ENCODE measurements at places on chromosomes 2 and 18. TPM values are rescaled to one million over a fixed set of nuclear protein-coding genes. Genes with fewer than 3 reads are reported as not detected.

DNA sequence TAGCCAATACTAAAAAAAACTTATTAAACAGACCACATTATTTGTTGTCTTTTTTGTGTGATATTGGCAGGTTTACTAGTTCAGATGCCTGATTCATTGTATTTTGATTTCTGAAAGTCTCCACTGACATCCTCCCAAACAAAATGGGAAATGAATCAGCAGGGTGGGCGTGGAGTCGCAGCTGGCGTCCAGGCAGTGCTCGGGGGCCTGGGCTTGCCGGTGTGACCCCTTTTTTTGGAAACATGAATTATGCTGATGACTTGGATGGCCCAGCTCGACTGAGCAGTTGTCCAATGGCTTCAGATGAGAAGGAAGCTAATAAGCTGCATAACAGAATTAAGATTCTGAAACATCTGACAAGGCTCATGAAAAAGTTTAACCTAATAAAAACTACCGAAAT, 1.7 kb upstream of the KCNG2 start:
- H3K4me3 ChIP-seq = no peak overlapping the region
- H3K27ac ChIP-seq = no peak overlapping the region
- peaks cover 5% of the 10 kb centered on the region for H3K36me3 ChIP-seq
- H3K27me3 ChIP-seq = peaks cover 47% of the 10 kb centered on the region
- DNase-seq = no peak

DNA sequence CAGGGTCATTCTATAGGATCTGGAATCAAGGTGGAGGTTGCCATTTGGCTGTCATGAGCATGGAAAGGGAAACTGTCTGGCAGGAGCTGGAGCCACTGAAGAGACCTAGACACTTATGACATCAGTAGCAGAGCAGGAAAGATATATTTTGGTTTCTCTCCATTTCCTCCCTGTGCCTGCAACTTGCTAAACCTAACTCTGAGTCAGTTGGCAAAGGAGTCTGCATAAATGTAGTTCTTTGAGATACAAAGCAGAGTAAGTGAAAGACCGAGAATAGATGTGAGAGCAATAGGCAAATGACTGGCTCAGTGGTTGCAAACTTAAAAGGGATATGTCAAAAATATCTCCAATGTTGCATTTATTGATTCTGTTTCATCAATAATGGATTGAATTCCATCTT, 757.7 kb downstream of the KCNJ3 start:
- H3K4me3 ChIP-seq = no peak overlapping the region
- no peaks in the 10 kb centered on the region for H3K36me3 ChIP-seq
- DNase-seq = no peak
- H3K4me1 ChIP-seq = peaks cover 9% of the 10 kb centered on the region
- no peaks in the 10 kb centered on the region for H3K27me3 ChIP-seq
- H3K27ac ChIP-seq = no peak overlapping the region

GRCh38 chr18:31562726-31563125, 29.0 kb upstream of the TTR start:
- H3K36me3 ChIP-seq = no peaks in the 10 kb centered on the region
- H3K4me3 ChIP-seq = no peak overlapping the region
- H3K4me1 ChIP-seq = no peaks in the 10 kb centered on the region

GRCh38 chr18:39705362-39705761, 2139.8 kb upstream of the CELF4 start:
- H3K4me3 ChIP-seq = no peak overlapping the region
- H3K27ac ChIP-seq = no peak overlapping the region
- no peak for DNase-seq
- no peaks in the 10 kb centered on the region for H3K27me3 ChIP-seq

DNA sequence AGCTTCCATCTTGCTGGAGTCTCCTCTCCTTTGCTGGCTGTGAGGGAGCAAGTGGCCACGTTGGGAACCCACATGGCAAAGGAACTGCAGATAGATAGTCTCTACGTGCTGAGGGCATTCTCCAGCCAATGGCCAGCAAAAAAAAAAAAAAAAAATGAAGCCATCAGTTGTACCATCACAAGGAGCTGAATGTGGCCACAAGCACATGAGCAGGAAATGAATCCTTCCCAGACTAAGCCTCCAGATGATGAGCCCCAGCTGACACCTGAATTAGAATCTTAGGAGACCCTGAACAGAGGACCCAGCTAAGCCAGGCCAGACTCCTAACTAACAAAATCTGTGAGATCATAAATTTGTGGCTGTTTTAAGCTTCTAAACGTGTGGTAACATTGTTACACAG, 57.9 kb downstream of the SPIRE1 start:
- H3K36me3 ChIP-seq = peaks cover 33% of the 10 kb centered on the region
- no peaks in the 10 kb centered on the region for H3K27me3 ChIP-seq
- H3K4me1 ChIP-seq = peaks cover 61% of the 10 kb centered on the region
- H3K27ac ChIP-seq = peak overlapping the region; percentile 74

DNA sequence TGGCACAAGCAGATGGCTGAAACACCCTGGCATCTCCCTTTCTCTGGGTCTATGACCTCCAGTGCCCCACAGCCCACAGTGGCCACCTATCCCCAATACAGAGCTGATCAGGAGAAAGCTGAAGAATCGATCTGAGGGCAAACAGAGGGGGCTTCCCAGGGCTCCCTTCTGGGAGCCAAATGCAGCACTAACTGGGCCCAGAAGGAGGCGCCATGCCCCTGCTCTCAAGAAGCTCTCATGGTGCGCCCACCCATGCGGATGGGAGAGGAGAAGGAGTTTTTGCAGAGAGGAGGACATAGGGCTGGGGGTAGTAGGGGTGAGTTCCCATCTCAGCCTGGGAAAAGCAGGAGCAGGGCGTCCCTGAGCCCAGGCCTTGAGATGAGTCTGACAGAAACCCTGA, 787.3 kb upstream of the RAB6C start:
- no peak overlapping the region for H3K4me3 ChIP-seq
- no peak for DNase-seq
- H3K27me3 ChIP-seq = no peaks in the 10 kb centered on the region

DNA sequence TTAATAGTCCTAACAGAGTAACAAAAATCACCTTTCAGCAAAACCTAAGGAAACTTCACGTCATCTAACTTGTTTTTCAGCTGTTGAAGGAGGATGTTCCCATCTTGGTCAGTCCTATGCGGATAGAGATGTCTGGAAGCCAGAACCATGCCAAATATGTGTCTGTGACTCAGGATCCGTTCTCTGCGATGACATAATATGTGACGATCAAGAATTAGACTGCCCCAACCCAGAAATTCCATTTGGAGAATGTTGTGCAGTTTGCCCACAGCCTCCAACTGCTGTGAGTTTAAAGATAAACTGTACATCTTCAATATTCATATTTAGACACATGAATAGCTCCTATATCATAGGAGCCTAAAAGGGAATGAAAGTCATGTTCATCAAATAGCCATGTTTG, 10.5 kb downstream of the COL3A1 start:
- no peaks in the 10 kb centered on the region for H3K4me1 ChIP-seq
- H3K27ac ChIP-seq = no peak overlapping the region
- no peaks in the 10 kb centered on the region for H3K27me3 ChIP-seq
- no peak overlapping the region for H3K4me3 ChIP-seq

NEMP2 gene
- 10.2 TPM for total RNA-seq

MFF gene
- total RNA-seq = 82.3 TPM

PTPN2 gene
- 58.1 TPM for total RNA-seq

EFEMP1 gene
- 14.7 TPM for total RNA-seq

XIRP2 gene
- not detected for total RNA-seq

CTAGE1 gene
- not detected for total RNA-seq

TPO gene
- total RNA-seq = not detected

AOX1 gene
- 0.45 TPM for total RNA-seq

Data from Calu3 (cell line).